ENCODE measurements at places on chromosomes 7 and 10. TPM values are rescaled to one million over a fixed set of nuclear protein-coding genes. Genes with fewer than 3 reads are reported as not detected.

DNA sequence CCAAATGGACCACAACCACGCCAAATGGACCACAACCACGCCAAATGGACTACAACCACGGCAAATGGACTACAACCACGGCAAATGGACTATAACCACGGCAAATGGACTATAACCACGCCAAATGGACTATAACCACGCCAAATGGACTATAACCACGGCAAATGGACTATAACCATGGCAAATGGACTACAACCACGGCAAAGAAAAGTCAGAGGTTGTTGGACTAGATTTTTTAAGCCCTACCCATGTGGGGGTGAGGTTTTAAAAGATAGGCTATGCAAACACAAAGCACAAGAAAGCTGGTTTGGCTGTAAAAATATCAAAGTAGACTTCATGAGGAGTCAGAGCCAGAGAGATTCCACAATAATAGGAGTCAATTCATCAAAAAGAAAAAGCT lies 55.8 kb downstream of the NCAPG2 start:
- no peak for DNase-seq

DNA sequence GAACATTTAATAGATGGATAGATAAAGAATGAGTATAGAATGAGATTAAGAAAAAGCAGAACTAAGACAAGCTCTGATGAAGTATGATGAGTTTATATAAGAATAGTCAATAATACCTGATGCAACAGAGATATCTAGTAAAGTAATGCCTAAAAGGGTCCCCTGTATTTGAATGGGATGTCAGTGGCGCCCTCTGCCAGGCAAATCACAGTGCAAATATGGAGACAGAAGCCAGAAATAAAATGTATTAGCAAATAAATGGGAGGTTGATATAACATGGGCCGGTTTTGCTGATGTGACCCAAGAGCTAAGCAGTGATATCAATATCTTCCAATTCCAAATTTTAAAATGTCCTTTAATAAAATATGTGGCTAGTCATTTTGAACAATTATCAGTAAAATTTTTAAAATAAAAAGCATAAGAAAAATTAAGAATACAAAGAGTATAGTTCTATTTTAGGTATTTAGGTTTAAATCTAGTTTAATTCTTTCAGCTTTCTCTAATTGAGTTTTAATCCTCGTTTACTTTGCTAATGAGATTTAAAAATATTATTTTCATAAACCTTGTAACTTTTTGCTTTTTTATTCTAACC lies 62.6 kb downstream of the ADK start:
- DNase-seq: no peak

DNA sequence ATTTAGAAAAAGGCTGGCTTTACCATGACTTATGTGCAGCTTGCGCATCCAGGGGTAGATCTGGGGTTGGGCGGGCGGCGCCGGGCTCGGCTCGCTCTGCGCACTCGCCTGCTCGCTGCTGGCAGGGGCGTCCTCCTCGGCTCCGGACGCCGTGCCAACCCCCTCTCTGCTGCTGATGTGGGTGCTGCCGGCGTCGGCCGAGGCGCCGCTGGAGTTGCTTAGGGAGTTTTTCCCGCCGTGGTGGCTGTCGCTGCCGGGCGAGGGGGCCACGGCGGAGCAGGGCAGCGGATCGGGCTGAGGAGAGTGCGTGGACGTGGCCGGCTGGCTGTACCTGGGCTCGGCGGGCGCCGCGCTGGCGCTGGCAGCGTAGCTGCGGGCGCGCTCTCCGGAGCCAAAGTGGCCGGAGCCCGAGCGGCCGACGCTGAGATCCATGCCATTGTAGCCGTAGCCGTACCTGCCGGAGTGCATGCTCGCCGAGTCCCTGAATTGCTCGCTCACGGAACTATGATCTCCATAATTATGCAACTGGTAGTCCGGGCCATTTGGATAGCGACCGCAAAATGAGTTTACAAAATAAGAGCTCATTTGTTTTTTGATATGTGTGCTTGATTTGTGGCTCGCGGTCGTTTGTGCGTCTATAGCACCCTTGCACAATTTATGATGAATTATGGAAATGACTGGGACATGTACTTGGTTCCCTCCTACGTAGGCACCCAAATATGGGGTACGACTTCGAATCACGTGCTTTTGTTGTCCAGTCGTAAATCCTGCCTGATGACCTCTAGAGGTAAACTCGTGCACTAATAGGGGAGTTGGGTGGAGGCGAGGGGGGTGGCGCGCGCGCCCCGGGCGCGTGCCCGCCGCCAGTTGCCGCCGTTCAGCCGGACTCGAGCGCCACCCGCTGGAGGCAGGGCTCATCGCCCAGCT lies at the start of gene HOXA5:
Gene HOXA5, minus strand, starts transcription at position 659 of the 927 bp plus-strand sequence. Its CDS starts 74 bp downstream, at position 585.
- DNase-seq: peak; percentile 96

GRCh38 chr10:78397786-78398185 lies 364.1 kb downstream of the RPS24 start:
- DNase-seq: no peak

- no peak for DNase-seq
These were observed 2.1 kb downstream of the ADD3 start for GRCh38 chr10:110009736-110010475.

- DNase-seq: no peak
These were observed 25.8 kb downstream of the ZNF800 start for GRCh38 chr7:127366680-127367079.

GRCh38 chr7:74202841-74203556 lies 6.8 kb upstream of the LAT2 start:
- DNase-seq: peak; percentile 44

The SPDYE5 gene
- not detected for total RNA-seq

The CHPF2 gene
- 53.4 TPM for total RNA-seq

The INSYN2A gene
- total RNA-seq: not detected

All from adrenal gland (tissue), 19 donors.